ENCODE measurements at places on chromosomes 13 and 19.

DNA sequence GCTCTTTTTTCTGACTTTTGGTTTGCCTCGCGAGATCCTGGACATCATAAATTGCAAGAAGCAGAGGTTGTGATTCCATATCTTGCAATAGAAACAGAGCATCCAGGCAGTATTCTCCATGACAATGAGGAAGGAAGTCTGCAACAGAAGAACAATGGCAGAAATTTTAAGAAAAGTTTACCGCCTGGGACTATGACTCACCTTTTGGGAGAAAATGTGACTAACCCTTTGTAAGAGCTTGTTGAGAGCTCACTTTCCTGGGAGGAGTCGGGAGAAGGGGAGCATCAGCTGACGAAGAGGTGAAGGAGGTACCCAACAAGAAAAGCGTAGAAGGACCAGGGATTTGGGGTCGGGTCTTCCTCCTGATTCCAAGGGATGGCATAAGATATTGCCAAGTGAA is 34.3 kb upstream of the TNFSF11 start:
- DNase-seq, result no peak

GRCh38 chr13:26486550-26486949 is 70.9 kb upstream of the WASF3 start:
- DNase-seq, result no peak

DNA sequence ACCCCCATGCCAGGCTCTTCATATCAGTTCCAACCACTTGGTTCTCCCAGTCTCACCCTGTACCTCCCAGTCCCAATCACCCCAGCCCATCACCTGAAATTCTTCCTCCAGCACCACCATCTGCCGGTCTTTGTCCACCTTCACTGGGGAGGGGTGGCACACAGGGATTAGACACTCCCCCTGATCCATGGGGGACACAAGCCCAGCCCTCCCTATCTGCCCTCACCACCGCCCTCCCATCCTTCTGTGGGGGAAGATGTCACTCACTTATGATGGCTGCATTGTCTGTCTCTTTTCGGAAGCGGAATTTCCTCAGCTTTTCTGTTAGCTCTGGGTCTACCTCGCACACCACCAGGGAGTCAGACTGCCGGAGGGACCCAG is 685 bp downstream of the GMFG start:
- no peak for DNase-seq

DNA sequence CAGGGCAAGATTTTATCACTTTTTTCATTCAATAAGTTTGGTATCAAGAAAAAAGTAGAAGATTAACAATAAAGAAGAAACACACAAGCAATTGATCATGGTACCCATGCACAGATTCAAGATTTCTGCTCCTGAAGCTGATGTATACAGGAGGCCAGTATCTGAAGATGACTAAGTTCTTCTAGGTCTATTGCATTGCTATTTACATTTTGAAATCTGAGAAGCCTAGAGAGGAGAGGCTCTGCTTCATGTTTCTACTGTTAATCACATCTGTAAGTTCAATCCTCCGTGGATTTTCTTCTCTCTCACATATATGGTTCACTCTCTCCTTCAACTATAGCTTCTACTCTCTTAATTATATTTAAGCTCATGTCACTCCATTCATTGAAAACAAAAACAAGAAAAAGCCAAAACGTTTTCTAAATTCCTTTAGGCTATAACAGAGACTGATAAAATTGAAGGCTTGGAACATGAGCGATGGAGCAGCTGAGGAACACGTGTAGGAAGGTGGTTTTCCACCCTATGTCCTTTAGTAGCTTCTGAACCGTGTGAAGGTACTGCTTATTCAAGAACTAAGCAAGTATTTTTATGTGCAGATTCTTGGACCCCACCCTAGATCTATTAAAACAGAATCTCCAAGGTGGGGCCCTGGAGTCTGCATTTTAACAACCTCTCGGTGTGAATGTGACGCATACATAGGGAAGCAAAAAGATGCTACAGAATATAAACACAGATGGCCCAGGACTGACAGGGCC is 198.2 kb downstream of the EFNB2 start:
- DNase-seq, result no peak

DNA sequence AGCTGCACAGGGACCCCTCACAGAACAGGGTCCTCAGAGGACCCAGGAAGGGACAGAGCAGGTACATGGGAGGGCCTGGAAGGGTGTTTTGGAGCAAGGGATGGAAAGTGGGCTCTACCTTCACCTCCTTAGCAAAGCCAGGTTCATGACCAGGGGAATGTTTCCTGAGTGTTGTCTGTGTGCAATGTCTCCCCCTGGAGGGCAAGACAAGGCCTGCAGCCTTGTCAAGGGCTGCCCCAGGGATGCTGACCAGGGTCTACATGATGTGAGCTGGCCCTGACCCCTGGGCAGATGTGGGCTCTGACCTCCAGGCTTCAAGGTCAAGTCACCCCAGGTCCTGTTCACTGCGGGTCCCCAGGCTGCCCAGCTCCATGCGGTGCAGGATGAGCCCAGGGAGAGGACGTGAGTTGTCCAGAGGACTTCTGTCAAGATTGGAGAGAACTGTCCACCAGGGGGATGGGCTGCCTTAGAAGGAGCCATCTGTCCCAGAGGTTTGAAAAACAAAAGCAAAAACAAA is 1.0 kb upstream of the CEACAM1 start:
- no peak for DNase-seq

DNA sequence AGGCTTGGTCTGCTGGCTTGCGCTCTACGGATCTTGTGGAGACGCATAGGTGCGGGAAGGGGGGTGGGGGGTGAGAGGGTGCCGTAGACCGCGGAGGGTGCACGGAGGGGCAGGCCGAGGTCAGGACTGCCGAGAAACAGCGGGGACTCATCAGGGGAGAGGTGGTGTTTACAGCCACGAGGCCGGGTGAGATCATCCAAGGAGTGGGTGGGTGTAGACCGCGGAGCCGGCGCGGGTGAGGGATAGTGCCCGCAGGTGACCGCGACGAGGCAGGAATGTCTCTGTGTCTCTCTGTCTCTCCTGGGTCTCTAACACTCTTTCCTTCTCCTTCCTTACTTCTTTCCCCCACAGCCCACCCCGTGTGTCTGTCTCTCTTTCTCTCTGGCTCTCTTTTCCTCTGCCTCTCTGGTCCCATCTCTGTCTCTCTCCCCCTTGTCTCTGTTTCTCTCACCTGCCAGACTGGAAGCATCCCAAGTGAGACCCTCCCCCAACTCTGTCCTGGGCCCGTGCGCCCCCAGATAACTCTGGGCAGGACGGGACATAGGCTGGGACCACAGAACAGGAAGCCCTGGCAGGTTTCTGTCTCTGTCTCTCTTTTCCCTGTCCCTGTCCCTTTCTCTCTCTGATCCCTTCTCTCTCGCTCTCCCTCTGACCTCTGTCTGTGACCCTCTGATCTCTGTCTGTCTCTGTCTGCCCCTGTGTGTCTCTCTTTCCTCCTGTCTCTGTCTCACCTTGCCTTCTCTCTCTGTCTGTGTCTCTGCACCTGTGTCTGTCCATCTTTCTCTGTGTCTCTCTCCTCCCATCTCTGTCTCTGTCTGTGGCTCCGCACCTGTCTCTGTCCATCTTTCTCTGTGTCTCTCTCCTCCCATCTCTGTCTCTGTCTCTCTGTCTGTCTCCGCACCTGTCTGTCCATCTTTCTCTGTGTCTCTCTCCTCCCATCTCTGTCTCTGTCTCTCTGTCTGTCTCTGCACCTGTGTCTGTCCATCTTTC is 1.8 kb upstream of the KLK4 start:
- DNase-seq, result no peak

DNA sequence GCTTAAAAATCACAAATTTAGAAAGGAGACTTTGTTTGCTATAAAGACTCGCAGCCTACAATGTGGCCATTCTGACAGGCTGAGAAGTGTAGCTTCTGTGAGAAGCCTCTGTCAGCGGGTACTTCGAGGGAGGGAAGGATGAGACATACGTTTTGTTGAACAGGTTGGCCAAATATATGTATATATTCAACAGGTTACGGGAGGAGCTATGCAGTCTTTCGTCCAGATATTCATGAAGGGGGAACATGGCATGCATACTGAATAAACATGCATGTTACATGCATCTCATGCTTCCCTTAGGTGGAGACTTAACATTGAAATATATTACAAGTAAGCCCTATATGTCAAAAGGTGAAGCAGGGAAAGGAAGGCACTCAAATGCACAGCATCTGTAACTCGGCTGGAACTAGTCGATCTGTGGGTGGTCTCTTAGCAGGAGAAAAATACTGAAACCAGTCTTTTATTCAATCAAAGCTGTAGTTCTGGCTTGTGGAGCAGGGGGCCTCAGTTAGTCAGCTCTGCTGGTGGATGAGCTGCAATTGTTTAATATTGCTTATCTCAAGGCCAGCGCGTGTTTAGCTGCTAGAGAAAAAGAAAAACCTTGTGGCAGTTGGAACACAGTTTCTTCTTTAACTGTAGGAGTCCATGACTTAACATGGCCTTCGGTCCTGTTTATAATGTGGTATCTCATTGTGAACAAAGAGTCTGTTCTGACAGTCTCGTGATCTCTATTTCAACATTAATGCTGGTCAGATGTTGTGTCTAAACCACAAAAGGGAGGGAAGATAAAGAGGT is 94.3 kb downstream of the FAM216B start:
- DNase-seq, result no peak

DNA sequence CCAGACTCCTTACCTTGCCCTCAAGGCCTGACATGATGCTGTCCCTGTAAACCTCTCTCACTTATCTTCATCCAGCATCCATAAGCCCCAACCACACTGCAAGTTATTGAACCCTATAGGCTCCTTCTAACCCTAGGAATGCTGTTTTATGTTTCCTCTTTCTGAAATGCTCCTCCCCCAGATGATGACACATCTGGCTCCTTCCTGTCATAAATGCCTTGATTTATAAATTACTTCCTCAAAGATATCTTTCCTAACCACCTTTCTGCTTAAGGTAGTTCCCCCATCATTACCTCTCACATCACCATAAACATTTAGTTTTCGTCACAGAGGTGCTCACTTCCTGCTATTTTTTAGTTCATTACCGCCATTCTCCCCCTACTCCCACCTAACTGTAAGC is 12.3 kb downstream of the RUBCNL start:
- no peak for DNase-seq

GRCh38 chr19:21323000-21323399 is 6.2 kb downstream of the ZNF708 start:
- no peak for DNase-seq

DNA sequence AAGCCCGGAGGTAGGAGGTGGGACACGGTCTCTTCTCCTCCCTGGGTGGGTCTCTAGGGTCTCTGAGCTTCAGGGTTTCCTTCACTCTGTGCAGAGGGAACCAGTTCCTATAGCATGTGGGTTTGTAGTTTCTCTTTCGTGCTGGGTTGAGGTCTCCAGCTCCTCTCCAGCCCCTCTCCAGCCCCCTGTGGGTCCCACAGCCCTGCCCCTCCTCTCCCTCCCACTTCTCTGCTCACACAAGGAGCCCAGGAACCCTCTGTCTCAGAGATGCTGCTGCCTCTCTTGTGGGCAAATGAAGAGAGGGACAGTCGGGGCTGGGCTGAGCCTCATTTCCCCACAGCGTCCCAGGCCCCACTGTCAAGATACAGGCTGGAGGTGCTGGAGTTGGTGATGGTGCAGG is 1.4 kb downstream of the SIGLEC7 start:
- DNase-seq, result no peak

- no peak for DNase-seq
Observed at GRCh38 chr19:14782626-14783409, 4.5 kb upstream of the ADGRE2 start.

DNA sequence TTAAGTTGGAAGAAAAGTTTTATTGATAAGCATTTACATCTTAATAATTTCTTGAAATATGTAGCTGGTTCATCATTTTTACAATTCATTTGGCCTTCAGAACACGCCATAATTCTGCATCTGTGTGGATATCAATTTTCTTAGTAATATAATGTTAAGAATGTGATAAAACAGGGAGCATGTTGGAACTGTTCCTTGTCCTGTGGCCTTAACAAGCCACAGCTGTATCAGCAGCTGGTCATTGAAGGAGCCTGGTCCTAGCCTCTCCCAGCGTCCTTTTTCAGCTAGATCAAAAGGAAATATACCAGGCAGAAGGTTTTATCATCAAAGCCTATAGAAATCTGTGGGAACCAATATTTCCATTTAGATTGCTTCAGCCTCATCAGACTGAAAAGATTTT is 421.8 kb downstream of the SPRY2 start:
- DNase-seq, result no peak

GRCh38 chr19:9909251-9909650 is 27.1 kb downstream of the OLFM2 start:
- peak; percentile 85 for DNase-seq

- no peak for DNase-seq
Observed at GRCh38 chr13:47291107-47291656, 394.3 kb upstream of the HTR2A start.

GRCh38 chr13:29170436-29171082 is 350.4 kb downstream of the MTUS2 start:
- DNase-seq, result no peak

DNA sequence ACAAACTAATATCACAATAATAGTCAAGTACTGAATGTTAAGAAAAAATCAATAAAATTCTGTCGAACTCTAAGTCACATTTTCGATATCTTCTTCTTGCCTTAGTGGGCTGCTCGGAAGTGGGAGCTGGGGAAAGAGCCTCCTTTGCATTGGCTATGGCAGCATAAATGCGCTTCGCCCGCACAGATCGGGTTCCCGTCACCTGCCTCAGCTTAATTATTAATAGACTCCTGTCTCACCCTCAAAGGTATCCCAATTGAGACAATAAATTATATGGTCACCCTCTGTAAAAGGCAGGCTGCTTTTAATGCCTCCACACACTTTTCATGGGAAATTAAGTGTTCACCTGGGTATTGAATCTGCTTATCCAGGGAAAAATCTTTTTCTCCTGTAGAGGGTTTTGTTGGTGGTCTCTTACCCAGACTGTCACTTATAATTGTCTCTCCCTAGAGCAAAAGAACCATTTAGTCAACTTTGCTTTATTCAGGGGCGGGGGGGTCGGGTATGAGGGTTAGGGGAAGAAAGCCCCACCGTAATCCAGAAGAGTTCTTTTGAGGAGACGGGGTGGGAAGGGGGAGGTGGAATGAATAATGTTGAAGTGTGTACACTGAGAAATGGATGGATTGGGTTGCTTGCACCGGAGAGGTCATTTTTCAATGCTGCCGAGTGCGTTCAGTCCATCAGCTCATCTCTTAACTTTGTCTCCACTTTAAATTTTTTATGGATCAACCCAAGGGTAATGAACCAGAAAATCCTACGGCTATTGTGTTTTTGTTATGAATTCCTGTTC is 682.6 kb upstream of the SGCG start:
- peak; percentile 55 for DNase-seq

GRCh38 chr13:24032252-24032651 is 128.3 kb upstream of the SPATA13 start:
- no peak for DNase-seq

- no peak for DNase-seq
Observed at GRCh38 chr19:1577929-1578618, 9.9 kb upstream of the MEX3D start.

DNA sequence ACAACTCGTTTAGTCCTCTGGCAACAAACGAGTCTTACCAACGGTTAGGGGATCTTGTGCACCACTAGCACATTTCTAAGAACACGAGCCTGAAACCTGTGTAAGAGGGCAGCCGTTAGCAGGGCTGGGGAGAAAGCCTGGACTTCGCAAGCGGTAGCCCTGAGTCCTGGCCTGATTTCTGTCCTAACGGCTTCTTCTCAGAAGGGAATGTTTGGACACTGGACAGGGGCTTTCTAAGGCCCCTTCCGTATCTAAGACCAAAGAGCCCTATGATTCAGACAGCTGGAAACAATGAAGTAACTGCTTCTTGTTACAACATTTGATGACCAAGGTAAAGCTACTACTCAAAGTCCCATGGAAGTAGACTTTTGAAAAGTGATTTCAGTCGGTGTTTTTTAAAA is 2.2 kb downstream of the ANKRD10 start:
- DNase-seq, result no peak

GRCh38 chr13:107031716-107032115 is 463.8 kb upstream of the ARGLU1 start:
- no peak for DNase-seq

All from kidney (tissue), 22 donors.